ENCODE measurements at places on chromosomes 13 and 19.

- no peak for DNase-seq
Measured at GRCh38 chr13:23696610-23697009, 126.4 kb downstream of the TNFRSF19 start.

- DNase-seq: no peak
Measured at GRCh38 chr19:7497292-7497691, 8.5 kb upstream of the PEX11G start.

- no peak for DNase-seq
Measured at GRCh38 chr19:2099937-2100718, 3.4 kb downstream of the IZUMO4 start.

DNA sequence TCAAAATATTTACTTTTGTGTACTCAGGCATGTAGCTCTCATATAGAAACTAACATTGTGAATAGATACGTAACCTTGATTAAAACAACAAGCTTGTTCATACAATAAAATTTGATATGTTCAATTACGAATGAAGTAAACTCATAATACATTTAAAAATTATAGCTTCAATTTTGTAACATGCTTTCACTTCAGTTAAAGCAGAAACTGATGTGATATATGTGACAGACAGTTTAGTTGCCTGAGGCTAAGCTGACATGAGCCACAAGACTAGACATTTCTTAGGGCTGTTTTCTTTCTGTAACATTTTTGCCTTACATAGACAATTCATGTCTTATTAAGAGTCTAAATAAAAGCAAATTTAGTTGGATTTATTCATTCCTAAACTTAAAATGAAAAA lies 526.0 kb downstream of the PCDH9 start:
- DNase-seq: no peak

DNA sequence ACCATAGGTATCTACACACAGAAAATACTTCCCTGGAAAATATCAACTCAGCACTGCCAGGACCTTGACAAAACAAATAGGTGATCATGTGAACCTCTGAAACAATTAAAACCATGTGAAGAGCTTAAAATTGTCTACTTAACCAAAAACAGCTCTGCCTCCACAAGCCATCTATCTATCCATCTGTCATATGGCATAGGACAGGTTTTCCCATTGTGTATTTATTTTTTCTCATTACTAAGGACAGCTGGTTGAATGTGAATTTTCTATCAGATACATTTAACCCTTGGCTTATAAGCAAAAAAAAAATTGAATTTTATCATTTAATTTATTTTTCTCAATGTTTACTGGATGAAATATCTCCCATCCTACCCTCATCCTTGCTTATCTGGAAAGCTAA lies 279.5 kb downstream of the PCDH9 start:
- DNase-seq: no peak

GRCh38 chr13:73800011-73800410 lies 334.2 kb downstream of the KLF12 start:
- no peak for DNase-seq

GRCh38 chr19:39846678-39847486 lies 703 bp upstream of the FBL start:
- DNase-seq: no peak

- no peak for DNase-seq
Measured at GRCh38 chr13:29957320-29957719, 106.9 kb upstream of the UBL3 start.

- DNase-seq: no peak
Measured at GRCh38 chr19:43768273-43769050, 12.3 kb downstream of the KCNN4 start.

DNA sequence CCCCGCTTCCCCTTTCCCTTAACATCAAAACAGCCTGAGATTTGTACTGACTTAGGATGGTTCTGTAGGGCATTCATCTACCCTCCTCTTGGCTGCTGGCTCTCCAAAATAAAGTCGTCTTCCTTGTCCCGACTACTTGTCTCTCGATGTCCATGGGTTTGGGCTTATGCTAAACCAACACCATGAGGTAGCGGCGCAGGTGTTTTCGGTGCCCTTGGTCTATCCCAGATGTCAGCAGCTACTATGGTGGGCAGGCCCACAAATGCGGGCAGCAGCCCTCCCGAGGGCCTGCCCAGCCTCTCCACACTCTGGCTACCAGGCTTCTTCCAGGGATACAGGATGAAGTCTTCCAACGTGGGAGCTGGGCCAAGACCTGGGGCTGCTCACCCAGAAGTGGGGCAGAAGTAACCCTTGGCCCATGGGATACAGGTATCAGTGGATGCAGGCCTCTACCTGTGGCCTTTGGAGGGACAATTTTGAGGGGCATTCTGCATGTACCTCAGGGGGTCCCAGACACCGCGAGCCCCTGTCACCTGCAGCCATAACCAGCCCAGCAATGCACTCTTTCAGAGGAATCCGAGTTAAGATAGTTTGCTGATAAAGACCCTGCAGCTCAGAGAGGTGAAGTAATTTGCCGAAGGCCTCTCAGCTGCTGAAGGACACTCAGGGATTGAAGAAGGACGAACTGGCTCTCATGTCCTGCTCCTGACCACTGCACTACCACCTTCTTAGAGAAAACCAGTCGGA lies 47.8 kb upstream of the VSTM2B start:
- no peak for DNase-seq

DNA sequence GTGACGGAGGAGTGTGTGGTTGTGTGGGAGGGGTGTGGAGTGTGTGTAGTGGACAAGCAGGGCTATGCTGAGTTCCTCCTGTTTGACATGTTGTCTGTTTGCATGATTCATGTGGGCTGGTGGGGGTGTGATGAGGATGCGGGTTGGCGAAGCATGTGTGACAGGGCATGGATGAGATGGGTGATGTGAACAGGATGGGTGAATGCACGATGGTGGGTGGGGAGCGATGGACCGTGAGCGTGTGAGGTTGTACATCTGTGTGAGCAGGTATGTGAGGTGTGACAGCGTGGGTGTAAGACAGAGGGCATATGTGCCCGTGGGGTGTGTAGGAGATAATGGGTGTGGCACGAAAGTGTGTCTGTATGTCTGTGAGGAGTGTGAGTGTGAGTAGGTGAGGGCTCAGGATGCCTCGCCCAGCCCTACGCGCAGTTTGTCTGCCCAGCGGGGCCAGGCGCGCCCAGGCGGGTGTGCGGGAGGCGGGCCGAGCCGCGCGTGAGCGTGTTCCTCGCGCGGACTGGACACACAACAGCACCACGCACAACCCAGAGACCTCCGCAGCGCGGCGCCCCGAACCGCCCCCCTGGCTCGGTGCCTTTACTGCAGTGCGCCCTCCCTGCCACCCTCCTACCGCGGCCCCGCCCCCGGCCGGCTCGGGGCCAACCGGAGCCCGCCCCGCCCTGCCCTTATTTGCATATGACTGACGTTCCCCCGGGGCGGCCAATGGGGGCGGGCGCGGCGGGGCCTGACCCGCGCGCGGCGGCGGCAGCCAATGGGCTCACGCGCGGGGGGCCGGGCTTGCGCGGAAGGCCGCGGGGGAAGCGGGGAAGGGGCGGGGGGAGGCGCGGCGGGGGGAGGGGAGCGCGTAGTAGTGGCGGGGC lies 14.4 kb downstream of the CIC start:
- peak; percentile 97 for DNase-seq

- no peak for DNase-seq
Measured at GRCh38 chr13:113267642-113268405, 29.2 kb upstream of the LAMP1 start.

GRCh38 chr13:45178349-45179162 lies 22.3 kb downstream of the KCTD4 start:
- no peak for DNase-seq

DNA sequence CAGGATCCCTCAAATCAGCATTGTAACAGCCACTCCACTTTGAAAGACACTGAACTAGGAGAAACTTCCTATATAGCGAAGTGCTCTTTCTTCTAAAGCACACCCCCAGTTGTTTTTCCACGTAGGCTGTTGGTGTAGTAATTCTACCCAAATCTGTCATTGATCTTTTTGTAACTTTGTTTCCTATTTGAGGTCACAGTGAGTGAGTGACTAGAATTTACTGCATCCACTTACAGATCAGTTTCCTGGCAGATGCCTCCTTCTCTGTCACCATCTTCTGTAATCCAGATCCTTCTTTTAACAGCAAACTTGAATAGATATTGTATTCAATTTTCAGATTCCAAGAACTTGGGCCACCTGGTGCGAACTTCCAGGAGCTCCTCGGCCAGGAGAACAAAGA lies 15.3 kb downstream of the ZAR1L start:
- DNase-seq: no peak

GRCh38 chr13:51453207-51453958 lies 547 bp upstream of the INTS6 start:
- peak; percentile 83 for DNase-seq

GRCh38 chr13:42394711-42395085 lies 122.7 kb downstream of the AKAP11 start:
- DNase-seq: no peak

- no peak for DNase-seq
Measured at GRCh38 chr13:99009987-99010551, 32.2 kb upstream of the DOCK9 start.

GRCh38 chr13:85508683-85509329 lies 290.4 kb downstream of the SLITRK6 start:
- DNase-seq: no peak

GRCh38 chr13:49220036-49220855 lies at the start of gene MLNR:
Gene MLNR, plus strand, starts transcription at chr13:49220338. Its CDS starts 0 bp downstream, at chr13:49220338.
- DNase-seq: peak; percentile 62

DNA sequence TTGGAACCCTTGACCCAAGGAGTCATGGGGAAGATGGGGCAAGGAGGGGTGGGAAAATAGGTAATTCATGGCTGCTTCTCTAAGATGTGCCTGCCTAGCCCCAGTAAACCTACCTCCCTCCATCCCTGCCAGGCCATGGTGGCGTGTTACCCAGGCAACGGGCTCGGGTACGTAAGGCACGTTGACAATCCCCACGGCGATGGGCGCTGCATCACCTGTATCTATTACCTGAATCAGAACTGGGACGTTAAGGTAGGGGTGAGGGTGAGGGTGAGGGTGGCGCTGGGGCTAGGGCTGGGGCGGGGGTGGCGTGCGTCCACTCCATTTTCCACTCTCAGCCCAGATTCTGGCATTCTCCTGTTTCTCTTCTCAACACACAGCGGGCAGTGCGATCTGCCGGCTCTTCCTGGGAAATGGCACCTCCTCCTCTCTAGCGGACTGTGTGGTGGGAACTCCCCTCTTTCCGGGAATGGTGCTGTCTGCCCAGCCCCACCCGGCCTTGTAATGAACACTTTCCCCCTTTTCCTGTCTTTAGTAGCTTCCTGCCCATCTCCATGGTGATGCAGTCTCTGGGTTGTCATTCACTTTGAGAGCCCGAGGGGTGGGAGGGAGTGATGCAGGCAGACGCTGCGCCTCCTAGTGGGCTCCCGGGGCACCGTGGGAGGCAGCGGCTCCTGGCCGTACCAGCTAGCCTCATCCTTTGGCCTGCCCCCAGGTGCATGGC lies 7.6 kb downstream of the EGLN2 start:
- peak; percentile 88 for DNase-seq

DNA sequence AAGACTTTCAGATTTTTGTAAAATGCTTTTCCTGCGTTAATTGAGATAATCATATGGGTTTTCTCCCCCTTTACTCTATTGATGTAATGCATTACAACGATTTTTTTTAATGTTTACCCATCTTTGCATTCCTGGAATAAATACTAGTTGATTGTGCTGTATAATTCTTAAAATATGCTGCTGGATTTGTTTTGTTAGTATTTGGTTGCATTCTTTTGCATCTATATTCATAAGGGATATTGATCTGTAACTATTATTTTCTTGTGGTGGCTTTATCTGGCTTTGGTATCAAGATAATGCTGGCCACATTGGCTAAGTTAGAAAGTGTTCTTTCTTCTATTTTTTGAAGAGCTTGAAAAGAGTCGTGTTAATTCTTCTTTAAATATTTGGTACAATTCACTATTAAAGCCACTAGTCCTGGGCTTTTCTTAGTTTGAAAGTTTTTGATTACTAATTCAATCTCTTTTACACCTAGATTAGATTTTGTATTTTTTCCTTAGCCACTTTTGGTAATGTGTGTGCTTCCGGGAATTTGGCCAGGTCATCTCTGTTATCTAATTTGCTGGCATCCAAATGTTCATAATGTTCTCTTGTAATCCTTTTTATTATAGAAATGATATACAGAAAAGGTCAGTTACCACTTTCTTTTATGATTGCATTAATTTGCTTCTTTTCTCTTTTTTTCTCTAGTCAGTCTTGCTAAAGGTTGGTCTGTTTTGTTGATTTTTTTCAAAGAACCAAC lies 29.8 kb downstream of the KL start:
- DNase-seq: no peak

GRCh38 chr19:10809651-10810285 lies 26.2 kb downstream of the TMED1 start:
- no peak for DNase-seq
